Activated T-helper 2 cell treated with anti-CD3 and anti-CD28 coated beads, Interferon-gamma antibody, Interleukin-2, Interleukin-4, amounts not matched to agents 10 μg/mL and 5 μg/mL and 100 μg/mL, durations not matched to agents 14 hours and 24 hours and 36 hours (primary cell): ENCODE measurements at places on chromosomes 5 and 9. TPM values are rescaled to one million over a fixed set of nuclear protein-coding genes. Genes with fewer than 3 reads are reported as not detected.

- no peaks in the 10 kb centered on the region for H3K4me1 ChIP-seq
- no peak overlapping the region for H3K4me3 ChIP-seq
- no peaks in the 10 kb centered on the region for H3K36me3 ChIP-seq
These were observed 807.9 kb downstream of the PRELID2 start for GRCh38 chr5:145027286-145027685.

DNA sequence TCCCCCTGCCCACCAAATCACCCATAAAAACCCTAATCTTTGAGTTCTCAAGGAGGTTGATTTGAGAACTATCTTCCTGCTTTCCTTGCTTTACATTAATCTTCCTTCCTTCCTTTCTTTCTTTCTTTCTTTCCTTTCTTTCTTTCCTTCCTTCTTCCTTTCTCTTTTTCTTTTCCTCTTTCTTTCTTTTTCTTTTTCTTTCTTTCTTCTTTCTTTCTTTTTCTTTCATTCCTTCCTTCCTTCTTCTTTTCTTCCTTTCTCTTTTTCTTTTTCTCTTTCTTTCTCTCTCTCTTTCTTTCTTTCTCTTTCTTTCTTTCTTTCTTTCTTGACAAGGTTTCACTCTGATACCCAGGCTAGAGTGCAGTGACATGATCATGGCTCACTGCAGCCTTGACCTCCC, 67.3 kb upstream of the CEMIP2 start:
- DNase-seq, result no peak
- H3K36me3 ChIP-seq, result no peaks in the 10 kb centered on the region
- no peak overlapping the region for H3K4me3 ChIP-seq
- peaks cover 35% of the 10 kb centered on the region for H3K27me3 ChIP-seq

GRCh38 chr5:141494761-141495452, 6.0 kb downstream of the PCDHGC5 start:
- H3K4me1 ChIP-seq, result peaks cover 4% of the 10 kb centered on the region
- H3K27ac ChIP-seq, result no peak overlapping the region
- DNase-seq, result no peak

- H3K36me3 ChIP-seq, result no peaks in the 10 kb centered on the region
- H3K27me3 ChIP-seq, result peaks cover 11% of the 10 kb centered on the region
- peaks cover 2% of the 10 kb centered on the region for H3K4me1 ChIP-seq
- no peak overlapping the region for H3K4me3 ChIP-seq
These were observed 11.3 kb upstream of the LOX start for GRCh38 chr5:122089096-122090013.

SNCAIP gene
- not detected in 2 replicates for total RNA-seq

- no peak for DNase-seq
- no peaks in the 10 kb centered on the region for H3K4me1 ChIP-seq
- no peaks in the 10 kb centered on the region for H3K36me3 ChIP-seq
- no peak overlapping the region for H3K27ac ChIP-seq
- no peak overlapping the region for H3K4me3 ChIP-seq
- no peaks in the 10 kb centered on the region for H3K27me3 ChIP-seq
These were observed 18.0 kb downstream of the NR5A1 start for GRCh38 chr9:124489222-124489621.

DNA sequence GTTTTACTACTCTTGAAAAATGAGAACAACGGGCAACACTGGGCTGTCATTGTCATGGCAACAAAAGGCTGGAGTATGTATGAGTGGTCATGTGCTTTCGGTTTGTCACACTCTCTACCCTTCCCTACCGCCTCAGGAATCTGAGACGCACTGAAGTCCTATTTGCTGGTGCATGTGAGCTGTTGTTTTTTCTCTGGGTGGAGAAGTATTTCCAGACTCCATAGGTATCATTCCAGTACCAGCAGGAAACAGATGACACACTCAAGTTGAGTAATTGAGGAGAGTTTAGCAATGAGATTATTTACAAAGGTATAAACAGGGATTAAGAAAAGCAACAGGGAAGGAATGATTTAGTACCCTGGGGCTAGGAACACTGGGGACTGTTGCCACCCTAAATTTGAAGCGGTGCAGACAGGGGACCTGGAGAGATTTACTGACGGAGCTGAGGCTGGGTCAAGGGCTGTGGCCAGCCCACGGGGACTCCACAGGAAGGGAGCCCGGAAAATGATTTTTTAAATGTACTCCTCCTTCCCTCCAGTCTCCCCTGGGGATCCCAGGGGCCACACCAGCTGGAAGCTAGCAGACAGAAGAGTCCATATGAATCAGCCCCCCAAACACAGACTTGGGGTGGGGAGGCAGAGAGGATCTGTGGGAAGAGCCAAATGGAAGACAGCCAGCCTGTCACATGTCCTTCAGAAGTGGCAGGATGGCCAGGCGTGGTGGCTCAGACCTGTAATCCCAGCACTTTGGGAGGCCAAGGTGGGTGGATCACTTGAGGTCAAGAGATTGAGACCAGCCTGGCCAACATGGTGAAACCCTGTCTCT, 13.2 kb upstream of the ZBTB43 start:
- no peak overlapping the region for H3K4me3 ChIP-seq
- H3K4me1 ChIP-seq, result peaks cover 6% of the 10 kb centered on the region
- no peaks in the 10 kb centered on the region for H3K36me3 ChIP-seq
- H3K27ac ChIP-seq, result no peak overlapping the region
- DNase-seq, result no peak

GRCh38 chr9:131188976-131189375, 63.6 kb downstream of the NUP214 start:
- peaks cover 66% of the 10 kb centered on the region for H3K36me3 ChIP-seq
- H3K27me3 ChIP-seq, result no peaks in the 10 kb centered on the region
- peaks cover 10% of the 10 kb centered on the region for H3K4me1 ChIP-seq
- H3K4me3 ChIP-seq, result no peak overlapping the region
- DNase-seq, result no peak
- no peak overlapping the region for H3K27ac ChIP-seq

KCNT1 gene
- total RNA-seq, result not detected in 2 replicates

GRCh38 chr5:94545870-94546625, 72.4 kb downstream of the KIAA0825 start:
- H3K27me3 ChIP-seq, result peaks cover 2% of the 10 kb centered on the region
- H3K4me3 ChIP-seq, result no peak overlapping the region
- no peaks in the 10 kb centered on the region for H3K36me3 ChIP-seq
- H3K27ac ChIP-seq, result no peak overlapping the region
- H3K4me1 ChIP-seq, result peaks cover 3% of the 10 kb centered on the region
- DNase-seq, result no peak

DNA sequence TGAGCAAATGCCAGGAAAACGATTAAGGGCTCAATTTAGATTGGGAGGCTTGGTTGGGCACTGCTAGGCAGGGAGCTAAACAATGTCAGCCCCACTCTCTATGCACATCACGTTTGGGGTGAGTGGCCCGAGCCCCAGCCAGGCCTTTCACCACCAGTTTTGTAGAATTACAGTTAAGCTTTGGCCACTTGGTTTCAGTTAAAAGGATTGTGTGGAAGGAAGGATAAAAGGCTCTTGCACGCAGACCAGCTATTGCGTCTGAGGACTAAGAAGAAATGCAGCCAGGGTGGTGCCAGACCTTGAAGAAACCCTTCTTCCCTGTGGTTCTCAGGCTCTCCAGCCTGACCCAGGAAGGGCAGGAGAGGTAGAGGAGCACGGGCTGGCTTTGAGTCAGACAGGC, 125.3 kb upstream of the SLC44A1 start:
- no peak overlapping the region for H3K27ac ChIP-seq
- peaks cover 2% of the 10 kb centered on the region for H3K27me3 ChIP-seq
- peaks cover 6% of the 10 kb centered on the region for H3K4me1 ChIP-seq
- no peak for DNase-seq

PTRH1 gene
- total RNA-seq, result 20.1 and 21.5 TPM in 2 replicates

GRCh38 chr9:107282759-107283622, at the start of gene RAD23B:
Gene RAD23B (plus strand): TSS chr9:107283279. CDS start chr9:107283630, 351 bp downstream.
- peak within 1 kb of the TSS; percentile 97 for H3K4me3 ChIP-seq
- no peaks in the 10 kb centered on the region for H3K27me3 ChIP-seq
- H3K36me3 ChIP-seq, result peaks cover 27% of the 10 kb centered on the region
- peak; percentile 96 for DNase-seq
- peaks cover 44% of the 10 kb centered on the region for H3K4me1 ChIP-seq
- peak within 1 kb of the TSS; percentile 92 for H3K27ac ChIP-seq

- H3K4me3 ChIP-seq, result no peak overlapping the region
- no peak overlapping the region for H3K27ac ChIP-seq
These were observed 734.5 kb upstream of the ZNF608 start for GRCh38 chr5:125480911-125481310.

DNA sequence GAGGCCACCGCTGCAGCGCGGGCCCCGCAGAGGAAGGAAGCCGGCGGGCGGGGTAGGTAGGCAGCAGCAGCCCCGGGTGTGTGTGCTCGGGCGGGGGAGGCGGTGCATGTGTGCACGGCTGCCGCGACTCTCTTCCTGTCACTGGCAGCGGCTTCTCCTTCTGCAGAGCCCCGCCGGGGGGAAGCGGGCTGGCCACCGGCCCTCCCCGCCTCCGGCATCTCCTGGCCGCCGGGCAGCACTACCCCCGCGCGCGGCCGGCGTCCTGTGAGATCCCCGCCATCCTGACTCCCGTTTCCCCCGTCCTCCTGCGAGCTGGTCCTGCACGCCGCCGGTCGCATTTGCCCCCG, 315 bp downstream of the PIK3R1 start:
- H3K27ac ChIP-seq, result peak overlapping the region; percentile 88
- peak overlapping the region; percentile 91 for H3K4me3 ChIP-seq
- peaks cover 42% of the 10 kb centered on the region for H3K36me3 ChIP-seq
- peaks cover 36% of the 10 kb centered on the region for H3K4me1 ChIP-seq

GRCh38 chr9:3441197-3441816, 84.5 kb downstream of the RFX3 start:
- no peak overlapping the region for H3K27ac ChIP-seq
- no peak overlapping the region for H3K4me3 ChIP-seq
- peak; percentile 27 for DNase-seq
- no peaks in the 10 kb centered on the region for H3K36me3 ChIP-seq

PCSK1 gene
- not detected in 2 replicates for total RNA-seq

GRCh38 chr5:116872486-116872885, 297.9 kb upstream of the SEMA6A start:
- DNase-seq, result no peak
- H3K36me3 ChIP-seq, result no peaks in the 10 kb centered on the region
- H3K27me3 ChIP-seq, result no peaks in the 10 kb centered on the region
- no peak overlapping the region for H3K4me3 ChIP-seq
- no peaks in the 10 kb centered on the region for H3K4me1 ChIP-seq

- no peak for DNase-seq
- peaks cover 36% of the 10 kb centered on the region for H3K4me1 ChIP-seq
- H3K27ac ChIP-seq, result no peak overlapping the region
- no peak overlapping the region for H3K4me3 ChIP-seq
- H3K27me3 ChIP-seq, result no peaks in the 10 kb centered on the region
- peaks cover 42% of the 10 kb centered on the region for H3K36me3 ChIP-seq
These were observed 8.8 kb downstream of the VDAC1 start for GRCh38 chr5:133995883-133996563.

DNA sequence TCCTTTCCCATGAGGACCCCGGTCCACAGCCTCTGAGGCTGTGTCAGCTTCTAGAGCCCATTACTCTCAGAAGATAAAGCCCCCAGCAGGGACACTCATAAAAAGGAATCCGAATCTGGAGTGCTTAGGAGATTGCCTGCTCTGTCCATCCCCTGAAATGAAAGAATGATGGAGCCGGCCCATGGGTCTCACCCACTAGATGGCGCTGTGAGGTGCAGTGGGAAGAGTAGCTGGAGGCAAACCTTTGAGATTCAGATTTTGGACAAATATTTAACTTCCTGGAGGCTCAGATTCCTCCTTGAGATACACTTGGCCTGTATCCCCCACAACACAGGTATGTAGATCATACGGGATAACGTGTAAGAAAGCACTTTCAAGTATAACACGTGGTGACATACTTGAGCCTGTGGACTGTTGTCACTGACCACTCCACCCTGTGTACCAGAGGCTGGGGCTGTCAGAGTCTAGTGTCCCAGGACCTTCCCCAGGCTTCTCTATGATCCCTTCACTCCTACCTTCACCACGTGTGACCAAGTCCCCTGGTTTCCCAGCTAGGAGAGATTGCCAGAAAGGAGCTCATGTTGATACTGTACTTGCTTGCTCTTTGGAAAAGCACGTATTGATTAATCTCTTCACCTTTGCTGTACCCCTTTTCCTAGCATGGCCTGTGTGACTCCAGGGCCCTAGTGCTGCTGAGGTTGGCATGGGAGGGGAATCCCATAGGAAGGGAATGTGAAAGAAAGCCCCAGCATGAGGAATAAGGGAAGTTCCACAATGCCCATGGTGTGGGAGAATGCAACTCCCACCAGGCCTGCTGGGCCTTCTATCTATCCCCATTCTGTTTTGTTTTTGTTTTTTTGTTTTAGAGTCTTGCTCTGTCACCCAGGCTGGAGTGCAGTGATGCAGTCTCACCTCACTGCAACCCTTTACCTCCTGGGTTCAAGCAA, 32.1 kb downstream of the TRMO start:
- H3K27me3 ChIP-seq, result peaks cover 9% of the 10 kb centered on the region
- DNase-seq, result peak; percentile 48
- no peak overlapping the region for H3K4me3 ChIP-seq
- H3K27ac ChIP-seq, result no peak overlapping the region
- peaks cover 3% of the 10 kb centered on the region for H3K4me1 ChIP-seq
- no peaks in the 10 kb centered on the region for H3K36me3 ChIP-seq

DNA sequence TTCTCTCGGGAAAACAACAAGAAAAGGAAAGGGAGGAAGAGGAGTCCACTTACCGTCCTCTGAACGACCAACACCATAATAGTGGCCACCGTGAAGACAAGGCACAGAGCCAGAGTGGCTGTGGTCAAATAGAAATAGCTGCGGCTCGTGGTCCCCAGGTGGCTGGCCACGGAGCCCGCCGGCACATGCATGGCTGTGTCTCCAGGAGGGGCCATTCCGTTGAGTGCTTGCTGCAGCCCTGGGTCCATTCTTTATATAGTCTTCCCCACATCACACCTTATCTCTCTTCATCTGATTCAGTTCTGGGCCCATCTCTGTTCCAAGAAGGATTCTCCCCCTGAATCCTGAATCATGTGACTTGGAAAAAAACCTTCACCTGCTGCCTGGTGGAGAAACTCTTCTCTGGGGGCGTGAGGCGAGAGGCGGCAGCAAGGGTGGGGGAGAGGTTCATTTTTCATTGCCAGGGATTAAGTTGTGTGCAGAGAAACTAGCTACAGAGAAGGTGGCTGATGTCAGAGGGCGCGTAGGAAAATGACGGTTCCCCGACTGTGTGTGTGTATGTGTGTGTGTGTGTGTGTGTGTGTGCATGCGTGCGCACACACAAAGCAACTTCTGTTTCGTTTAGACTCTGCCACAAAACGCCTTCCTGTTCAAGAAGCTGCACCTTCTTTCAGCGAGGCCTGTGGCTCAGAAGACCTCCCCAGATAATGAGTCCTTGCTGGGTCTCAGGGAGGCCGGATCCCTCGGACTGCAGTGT, at the start of gene TNFSF8:
TNFSF8 (minus strand) TSS at position 536 of the 757 bp plus-strand sequence; CDS start at position 248, 288 bp downstream.
- H3K4me3 ChIP-seq, result peak within 1 kb of the TSS; percentile 98
- peak within 1 kb of the TSS; percentile 98 for H3K27ac ChIP-seq
- H3K36me3 ChIP-seq, result peaks cover 33% of the 10 kb centered on the region
